CMK (cell line): ENCODE measurements at places on chromosomes 7 and 10.
A peak's percentile ranks its signal among the peaks of the same experiment; 100 is the strongest.

- no peak for DNase-seq
Measured at GRCh38 chr7:135291809-135292253, 58.2 kb downstream of the STRA8 start.

DNA sequence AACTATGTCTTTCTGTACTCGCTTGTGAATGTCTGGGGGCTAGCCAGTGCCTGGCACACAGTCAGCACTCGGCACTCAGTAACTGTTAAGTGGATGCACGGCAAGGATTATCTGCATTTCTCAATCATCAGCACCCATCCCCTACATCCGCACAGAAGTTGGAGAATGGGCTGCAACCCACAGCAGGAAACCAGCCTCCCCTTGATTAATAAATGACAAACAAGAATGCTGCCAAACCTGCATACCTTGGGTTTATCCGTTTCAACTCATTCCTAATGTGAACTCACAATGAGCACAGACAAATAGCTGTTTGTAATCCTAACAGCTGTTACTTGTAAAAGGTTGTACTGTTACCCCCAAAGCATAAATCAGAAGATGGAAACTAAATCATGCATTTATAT is 28.9 kb downstream of the PPP1R3C start:
- no peak for DNase-seq

- no peak for DNase-seq
Measured at GRCh38 chr10:43043342-43043772, 33.5 kb upstream of the RET start.

- DNase-seq = no peak
Measured at GRCh38 chr10:48214716-48215485, 59.6 kb downstream of the FRMPD2 start.

GRCh38 chr10:63798599-63799498 is 277.6 kb downstream of the REEP3 start:
- no peak for DNase-seq

- no peak for DNase-seq
Measured at GRCh38 chr10:36669615-36670352, 455.6 kb upstream of the ANKRD30A start.

DNA sequence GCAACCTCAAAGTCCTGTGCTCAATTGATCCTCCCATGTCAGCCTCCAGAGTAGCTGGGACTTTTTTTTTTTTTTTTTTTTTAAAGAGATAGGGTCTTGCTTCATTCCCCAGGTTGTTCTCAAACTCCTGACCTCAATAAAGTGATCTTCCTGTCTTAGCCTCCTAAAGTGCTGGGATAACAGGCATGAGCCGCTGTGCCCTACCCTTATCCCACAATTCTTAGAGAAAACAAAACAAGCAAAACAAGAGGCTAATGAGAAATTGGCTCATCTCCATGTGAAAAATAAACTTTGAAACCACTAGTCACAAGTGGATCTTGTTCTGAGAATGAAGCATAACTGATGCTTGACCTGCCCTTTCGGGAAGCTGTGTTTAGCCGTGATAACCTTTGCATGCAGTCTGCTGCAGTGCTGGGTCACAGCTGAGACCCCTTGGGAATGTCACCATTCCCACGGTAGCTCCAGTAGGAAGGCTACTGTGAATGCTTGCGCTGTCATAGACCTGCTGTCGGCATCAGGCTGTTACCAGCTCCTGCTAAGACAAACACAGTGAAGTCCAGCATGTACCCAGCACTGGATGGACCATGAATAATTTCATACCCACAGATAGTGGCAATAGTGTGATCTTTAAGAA is 290.7 kb upstream of the KIAA1217 start:
- DNase-seq = no peak

- DNase-seq = no peak
Measured at GRCh38 chr10:100894589-100895294, 18.0 kb upstream of the SLF2 start.

DNA sequence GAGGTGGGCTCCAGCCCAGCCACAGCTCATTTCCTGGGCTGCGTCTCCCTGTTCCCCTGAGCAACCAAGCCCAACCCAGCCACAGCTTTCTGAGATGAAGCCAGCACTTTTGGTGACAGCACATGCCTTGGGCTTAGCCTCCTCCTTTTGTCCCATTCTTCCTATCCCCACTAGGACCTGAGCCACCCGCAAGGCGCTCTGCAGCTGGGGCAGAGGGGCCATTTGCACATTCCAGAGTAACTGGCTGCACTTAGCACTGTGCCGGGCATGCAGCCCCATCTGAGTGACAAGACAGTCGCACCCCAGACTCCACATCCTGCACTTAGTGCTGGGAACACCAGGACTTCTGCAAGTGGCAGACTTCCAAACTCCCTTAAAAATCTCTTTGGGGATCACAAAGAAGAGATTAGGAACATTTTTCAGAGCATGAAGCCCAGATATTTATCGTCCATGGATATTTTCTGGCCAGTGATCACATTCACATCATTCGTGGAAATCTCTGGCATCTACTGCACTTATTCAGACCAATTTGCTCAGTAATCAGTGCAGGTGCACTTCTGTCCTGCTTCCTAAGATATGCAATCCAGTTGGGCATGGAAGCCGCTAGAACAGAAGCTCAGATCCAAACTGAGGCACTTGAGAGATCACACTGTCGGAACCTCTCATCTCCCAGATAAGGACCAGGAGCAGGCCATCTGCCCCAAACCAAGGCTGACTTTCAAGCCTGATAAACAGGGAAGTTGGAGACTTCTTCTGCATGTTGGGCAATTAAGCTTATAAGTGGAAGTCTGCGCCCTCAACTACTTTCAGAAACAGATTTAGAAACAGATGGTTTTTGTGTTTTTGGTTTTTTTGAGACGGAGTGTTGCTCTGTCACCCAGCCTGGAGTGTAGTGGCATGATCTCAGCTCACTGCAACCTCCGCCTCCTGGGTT is 26.4 kb downstream of the CHST15 start:
- DNase-seq = no peak

DNA sequence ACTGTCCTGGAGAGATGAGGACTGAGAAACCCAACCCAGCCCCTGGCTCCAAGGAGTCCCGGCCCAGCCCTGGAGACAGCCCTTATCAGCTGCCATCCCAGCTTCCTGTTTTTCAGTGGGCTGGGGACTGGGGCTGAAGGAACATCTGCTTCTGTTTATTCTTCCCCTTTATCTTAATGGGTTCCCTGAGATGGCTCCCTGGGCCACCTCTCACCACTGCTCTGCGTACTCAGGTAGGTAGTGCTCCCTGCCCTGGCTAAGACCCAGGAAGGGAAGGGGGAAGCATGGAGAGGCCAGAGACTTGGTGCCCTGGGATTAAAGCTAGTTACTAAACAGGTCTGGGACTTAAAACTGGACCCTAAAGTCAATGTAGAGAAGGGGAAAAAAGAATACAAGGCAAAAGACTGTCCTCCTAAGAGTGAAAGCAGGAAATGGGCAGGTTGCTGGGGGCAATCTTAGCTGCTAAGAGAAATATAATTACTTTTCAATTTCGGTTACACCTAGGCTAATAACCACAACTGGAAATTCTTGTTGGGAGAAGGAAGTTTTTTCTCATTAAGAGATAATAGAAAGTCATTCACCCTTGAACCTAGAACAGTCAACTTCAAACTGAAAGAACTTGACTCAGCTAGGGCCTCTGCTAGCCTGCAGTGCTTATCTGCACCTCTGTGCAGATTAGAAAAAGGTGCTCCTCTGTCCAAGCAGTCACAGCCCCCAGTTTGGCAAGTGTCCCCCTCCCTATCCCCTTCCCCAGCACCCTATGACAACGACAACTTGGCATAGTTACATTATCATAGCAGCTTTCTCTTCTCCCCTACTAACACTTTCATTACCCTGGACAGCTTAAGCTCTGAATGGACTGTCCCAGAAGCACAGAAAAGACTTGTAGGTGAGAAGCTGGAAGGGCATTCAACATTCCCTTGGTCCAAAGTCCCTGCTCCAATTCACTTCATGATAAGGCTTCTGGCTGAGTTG is 65.6 kb upstream of the KDM7A start:
- DNase-seq = peak; percentile 64

DNA sequence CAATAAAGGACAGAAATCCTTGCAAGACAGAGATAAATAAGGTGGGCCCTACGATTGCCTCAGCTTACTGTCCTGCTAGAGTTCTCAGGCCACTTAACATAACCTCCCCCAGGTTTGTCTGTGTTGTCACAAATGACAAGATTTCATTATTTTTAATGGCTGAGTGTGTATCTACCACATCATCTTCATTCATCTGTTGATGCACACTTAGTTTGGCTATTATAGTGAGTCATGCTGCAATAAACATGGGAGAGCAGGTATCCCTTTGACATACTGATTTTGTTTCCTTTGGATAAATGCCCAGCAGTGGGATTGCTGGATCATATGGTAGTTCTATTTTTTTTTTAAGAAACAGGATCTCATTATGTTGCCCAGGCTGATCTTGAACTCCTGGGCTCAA is 60.6 kb downstream of the PRTFDC1 start:
- no peak for DNase-seq

DNA sequence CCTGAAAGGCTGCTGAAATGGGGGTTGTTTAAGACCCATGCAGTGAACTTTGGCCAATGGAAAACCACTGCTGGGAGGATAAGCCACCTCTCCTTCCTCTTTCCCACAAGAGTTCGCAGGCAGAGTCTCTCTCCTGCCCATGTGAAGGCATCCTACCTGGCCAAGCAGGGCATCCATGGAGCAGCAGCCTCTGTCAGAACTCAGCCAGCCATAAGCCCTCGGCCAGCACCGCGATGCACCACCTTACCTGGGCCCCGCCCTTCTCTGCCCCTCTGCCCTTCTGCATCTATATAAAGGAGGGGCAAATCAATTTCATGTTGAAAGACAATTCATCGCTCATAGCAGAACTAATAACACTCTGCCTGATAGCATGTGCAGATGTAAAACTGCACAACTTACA is 6.1 kb upstream of the STK32C start:
- no peak for DNase-seq

GRCh38 chr7:17364671-17365070 is 66.2 kb downstream of the AHR start:
- DNase-seq = no peak
